ENCODE measurements at places on chromosomes 2 and 18. TPM values are rescaled to one million over a fixed set of nuclear protein-coding genes. Genes with fewer than 3 reads are reported as not detected.
A peak's percentile ranks its signal among the peaks of the same experiment; 100 is the strongest.

- no peak for DNase-seq
Measured at GRCh38 chr2:196234672-196235071, 63.3 kb upstream of the STK17B start.

LOXHD1 gene
- polyA plus RNA-seq = 0.90 TPM

- no peak for DNase-seq
Measured at GRCh38 chr2:134132490-134132857, 121.4 kb upstream of the MGAT5 start.

DNA sequence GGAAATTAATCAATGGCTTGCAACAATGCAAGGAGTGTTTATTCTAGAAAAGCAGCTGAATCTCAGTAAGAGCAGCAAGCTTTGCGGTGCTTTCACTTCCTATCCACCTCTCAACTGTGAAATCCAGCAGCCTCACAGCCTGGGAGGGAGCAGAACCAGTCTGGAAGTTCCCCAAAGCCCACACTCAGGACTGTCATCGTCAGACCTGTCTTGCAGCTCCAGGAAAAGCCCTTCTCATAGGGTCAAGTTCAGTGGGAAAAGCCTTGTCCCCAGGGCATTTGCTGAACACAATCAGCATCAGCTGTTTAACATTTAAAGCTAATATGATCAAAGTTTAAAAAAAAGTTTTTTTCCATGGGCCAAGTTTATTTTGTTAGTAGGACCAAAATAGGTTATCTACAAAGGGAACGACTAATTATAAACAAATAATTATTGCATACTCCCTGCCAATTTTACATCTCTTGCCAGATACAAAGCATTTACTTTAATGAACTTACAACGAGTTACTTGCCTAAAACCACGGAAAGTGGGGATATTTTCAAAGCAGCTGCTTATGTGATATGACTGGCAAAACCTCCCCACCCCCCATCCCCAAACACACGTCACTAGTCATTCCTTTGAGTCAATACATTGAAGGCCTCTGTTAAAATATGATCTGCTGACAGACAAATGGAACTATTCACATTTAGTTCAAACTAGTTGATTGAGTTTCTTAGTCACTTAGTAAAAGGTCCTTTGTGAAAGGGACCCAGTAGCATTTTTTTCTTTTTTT lies 36.8 kb downstream of the PARD6G start:
- DNase-seq = no peak

GRCh38 chr2:39666491-39667101 lies 879 bp downstream of the TMEM178A start:
- DNase-seq = no peak

CCDC178 gene
- 2.1 TPM for polyA plus RNA-seq

MROH2A gene
- 0.38 TPM for polyA plus RNA-seq

GRCh38 chr18:70243131-70243929 lies 37.8 kb upstream of the RTTN start:
- DNase-seq = no peak

CGREF1 gene
- 0.31 TPM for polyA plus RNA-seq

COLEC12 gene
- polyA plus RNA-seq = 102 TPM

- DNase-seq = no peak
Measured at GRCh38 chr2:48173141-48173540, 266.8 kb upstream of the FBXO11 start.

- DNase-seq = no peak
Measured at GRCh38 chr2:14702258-14702657, 69.7 kb downstream of the LRATD1 start.

DNA sequence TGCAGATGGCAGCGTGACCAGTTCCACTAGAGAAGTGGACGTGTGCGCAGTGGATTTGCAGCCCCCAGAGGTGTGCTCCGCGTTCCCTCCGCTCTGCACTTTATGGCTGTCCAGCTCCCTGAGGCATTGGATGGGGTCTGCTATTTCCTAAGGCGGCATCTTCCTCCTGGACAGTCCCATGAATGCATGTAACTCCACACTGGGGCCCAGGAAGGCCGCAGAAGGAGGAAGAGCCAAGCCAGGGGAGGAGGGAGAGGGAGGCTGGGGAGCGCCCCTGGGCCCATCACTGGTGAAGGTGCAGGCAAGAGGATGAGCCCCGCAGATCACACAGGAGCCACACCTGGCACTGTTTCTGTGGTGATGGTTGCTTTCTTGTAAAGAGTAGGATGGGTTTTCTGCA lies 99.1 kb downstream of the PTGR3 start:
- DNase-seq = no peak

GRCh38 chr2:108106731-108107130 lies 120.4 kb downstream of the SLC5A7 start:
- DNase-seq = no peak

DNA sequence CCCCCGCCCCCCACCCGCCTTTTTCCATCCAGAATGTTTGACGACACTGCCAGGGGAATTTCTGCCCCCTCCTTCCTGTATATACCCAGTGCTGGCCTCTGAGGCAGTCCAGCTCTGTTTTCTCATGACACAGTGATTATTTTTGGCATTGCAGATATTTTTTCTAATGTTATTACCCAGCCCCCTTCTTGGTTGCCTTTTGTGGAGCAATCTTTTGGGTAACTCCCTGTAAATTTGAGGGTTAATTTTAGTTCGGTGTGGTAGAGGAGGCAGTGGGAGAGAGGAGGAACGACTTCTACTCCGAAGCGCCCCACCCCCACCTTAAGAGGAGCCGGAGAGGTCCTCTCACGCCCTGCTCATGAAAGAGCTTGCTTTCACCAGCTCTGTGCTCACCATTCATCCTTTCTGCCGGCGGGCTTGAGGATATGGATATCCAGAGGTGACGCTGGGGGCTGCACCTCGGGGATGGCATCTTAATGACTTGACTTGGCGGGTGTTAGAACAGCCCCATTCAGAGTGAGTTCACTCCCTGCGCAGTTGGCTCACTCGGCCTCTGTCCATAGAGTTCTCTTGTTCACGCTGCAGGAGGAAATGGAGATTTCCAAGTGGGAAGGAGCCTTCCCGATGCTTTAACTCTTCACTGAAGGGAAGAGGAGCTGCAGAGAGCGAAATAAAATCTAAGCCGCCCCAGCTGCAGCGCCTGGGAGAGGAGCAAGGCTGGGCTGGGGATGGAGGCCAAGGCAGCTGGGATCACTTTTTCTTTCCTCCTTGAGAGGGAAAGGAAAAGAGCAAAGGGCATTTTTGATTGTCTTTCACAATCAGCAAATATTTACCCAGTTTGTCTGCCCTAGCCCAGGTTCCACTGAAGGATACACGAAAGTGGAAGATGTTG lies 38.4 kb downstream of the EPAS1 start:
- DNase-seq = peak; percentile 79

DNA sequence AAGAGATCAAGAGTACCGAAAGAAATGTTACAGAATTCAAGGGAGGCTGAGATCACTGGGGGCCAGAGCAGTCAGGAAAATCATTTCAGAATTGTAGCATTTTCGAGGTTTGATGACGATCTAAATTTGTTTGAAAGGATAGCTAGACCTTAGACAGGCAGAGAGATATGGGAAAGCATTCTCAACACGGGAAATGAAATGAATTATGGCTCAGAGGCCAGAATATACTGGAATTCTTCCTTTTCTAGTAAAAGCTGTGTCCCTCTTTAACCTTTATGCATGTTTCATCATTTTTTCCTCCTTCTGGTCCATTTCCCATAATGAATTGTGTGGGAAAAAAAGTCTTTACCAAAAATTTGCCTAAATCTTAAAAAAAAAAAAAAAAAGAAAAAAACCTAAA lies 78.8 kb downstream of the NABP1 start:
- DNase-seq = no peak

DNA sequence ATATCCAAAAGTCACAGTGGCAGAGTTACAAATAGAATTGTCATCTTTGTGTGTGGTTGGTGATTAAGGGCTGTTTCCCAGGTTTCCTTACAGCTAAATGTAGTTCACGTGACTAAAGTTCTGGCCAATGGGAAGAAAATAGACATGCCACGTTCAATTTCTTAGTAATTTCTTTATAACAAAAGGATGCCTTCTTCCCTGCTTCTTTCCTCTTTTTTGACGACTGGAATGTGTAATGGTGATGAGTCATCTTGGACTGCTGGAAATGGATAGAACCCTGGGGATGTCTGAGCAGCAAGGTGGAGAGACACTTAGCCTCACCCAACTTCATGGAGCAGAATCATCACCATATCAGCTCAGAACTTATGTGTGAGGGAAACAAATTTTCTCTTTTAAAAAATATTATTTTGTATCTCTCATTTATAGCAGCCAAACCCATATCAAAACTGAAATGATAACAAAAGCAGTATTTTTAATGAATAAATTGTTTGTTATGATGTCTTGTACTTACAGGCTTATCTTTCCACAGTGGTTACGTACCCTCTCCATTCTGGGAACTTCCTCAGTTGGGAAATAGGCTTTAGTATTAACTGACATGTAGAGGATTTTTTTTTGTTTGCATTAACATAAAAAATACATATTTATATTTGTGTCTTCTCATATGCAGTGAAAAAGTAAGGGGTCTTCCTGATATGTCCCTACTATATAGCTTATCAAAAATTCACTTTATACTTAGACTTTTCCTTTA lies 91.1 kb upstream of the CDH2 start:
- DNase-seq = no peak

GRCh38 chr2:10266133-10266620 lies 36.5 kb upstream of the HPCAL1 start:
- no peak for DNase-seq

MRPS9 gene
- 41.9 TPM for polyA plus RNA-seq

IL1B gene
- polyA plus RNA-seq = 0.37 TPM

DNA sequence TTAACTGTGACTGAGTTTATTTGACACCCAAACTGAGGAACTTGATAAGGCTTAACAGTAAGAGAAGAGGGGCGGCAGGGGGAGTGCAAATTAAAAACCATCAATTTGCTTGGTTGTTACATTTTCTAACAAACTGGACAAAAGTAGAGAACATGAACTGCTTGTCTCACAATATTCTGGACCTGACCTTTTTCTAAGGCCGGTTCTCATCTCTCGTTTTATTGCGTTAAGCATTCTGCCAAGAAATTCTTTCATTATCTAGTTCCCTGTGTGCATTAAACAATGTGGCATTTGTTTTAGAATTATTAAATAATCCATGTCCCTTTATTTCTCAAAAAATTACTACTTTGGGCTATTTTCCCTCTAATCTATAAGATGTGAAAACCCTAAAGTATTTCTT lies 565.2 kb upstream of the PKDCC start:
- no peak for DNase-seq

PRSS56 gene
- polyA plus RNA-seq = not detected

DNA sequence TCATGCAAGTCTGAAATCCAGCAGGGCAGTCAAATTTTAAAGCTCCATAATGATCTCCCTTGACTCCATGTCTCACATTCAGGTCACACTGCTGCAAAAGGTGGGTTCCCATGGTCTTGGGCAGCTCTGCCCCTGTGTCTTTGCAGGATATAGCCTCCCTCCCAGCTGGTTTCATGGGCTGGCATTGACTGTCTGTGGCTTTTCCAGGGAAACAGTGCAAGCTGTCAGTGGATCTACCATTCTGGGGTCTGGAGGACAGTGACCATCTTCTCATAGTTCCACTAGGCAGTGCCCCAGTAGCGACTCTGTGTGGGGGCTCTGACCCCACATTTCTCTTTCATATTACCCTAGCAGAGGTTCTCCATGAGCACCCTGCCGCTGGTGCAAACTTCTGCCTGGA lies 220.6 kb upstream of the COPS8 start:
- no peak for DNase-seq

ANKRD44 gene
- polyA plus RNA-seq = 36.3 TPM

TRIM54 gene
- polyA plus RNA-seq = not detected

DNA sequence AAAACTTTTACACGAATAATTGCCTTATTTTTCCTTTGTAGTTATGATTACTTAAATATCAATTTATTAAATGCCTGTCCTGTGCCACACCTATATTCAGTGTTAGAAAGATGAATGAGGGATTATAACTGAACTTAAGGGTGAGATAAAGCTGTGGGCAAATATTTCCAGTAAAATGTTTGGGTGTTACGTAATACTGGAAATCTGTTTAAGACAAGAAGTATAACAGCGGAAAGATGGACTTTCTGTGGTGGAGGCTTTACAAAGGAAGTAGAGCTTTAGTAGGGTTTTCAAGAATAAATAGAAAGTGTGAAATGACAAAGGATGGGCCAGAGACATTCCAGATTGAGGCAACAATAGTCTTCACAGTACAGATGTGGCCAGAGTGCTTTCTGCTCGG lies 927.0 kb downstream of the DPP10 start:
- DNase-seq = no peak
